BE2C (cell line): ENCODE measurements at places on chromosomes 5 and 9.

DNA sequence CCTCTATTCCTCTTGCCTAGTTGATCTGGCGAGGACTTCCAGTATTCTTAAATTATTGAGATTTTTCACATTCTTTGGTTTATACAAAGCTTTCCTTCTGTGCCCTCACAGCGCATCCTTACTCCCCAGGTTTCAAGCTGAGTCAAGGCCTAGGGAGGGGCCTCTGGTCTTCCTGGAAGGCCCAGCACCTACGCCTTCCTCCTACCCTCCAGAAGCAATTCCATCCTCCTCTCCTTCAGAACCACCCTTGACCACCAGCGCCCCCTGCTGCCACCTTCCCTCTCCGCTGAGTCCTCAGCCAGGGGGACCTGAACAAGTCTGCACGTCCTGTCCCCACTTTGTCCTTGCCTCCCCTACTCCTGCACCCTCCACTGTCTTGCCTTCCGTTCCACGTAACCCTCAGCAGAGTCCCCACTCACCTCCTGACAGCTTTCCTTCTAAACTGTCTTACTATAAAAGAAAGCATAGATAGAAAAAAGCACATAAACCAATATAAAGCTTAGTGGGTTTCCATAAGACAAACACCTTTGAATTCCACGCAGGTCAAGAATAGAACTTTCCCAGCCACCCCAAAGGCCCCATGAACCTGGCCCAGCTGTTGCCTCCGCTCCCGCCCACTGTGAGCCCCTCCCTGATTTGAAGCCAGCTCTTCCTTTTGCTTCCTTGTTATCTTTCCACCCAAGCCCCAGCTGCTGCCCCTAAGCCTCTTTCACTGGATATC, 63.0 kb upstream of the CTSL start:
- peak; percentile 90 for DNase-seq

DNA sequence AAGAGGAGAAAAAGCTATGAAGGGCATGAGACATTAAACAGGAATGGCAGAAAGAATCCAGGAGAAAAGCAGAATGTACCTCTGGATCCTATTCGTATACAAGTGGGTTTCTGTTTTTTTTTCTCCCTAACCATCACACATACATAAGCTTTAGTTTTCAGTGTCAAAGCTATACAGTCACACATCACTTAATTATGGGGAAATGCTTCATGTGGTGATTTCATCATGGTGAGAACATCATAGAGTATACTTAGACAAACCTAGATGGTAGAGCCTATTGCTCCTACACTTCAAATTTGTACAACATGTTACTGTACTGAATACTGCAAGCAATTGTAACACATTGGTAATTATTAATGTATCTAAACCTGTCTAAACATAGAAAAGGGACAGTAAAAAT, 290.6 kb downstream of the AOPEP start:
- DNase-seq: no peak

DNA sequence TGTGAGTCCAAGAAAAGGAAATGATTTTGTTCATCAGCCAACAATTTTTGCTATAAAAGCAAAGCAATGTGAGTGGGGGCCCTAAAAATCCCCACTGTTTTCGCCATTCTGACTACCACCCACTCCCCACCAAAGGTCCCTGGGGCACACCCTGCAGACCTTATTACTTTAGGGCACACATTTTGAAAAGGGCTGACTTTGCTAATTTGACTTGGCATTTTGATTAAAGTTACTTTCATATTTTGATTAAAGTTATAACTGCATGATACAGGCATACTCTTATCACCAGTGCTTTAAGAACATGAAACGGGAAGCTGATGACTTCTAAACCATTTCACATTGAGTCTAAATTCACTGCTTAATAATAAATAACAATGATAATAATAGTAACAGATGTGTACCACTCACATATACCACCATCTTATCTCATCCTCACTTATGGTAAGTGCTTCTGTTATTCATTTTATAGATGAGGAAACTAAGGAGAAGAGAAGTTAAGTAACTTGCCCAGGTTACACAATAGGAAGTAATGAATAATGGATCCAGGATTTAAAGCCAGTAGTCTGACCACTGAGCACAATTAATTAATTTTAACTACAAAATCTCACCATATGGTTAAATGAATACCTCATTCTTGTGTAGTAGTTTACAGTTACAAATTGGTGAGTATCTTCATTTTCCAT, 25.4 kb upstream of the NR3C1 start:
- DNase-seq: no peak

GRCh38 chr9:93172666-93173364, 11.1 kb upstream of the WNK2 start:
- no peak for DNase-seq

GRCh38 chr5:60856066-60856465, 12.0 kb upstream of the ELOVL7 start:
- no peak for DNase-seq

DNA sequence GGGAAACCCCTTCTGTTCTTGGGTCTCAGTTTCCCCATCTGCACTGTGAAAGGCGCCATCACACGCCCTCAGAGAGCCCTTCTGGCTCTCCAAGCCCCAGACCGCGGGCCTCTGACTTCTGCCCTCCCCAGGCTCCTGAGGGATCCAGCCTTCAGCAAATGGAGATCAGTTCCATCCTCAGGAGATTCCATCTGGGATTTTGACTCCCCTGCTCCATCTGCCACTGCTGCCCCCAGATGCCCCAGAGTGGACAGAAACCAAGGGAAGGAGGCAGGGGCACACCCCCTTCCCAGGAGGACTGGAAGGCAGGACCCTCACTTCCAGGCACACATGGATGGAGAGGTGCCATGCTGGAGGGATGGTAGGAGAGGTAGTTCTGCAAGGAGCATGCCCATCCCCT, 18.7 kb upstream of the RPS14 start:
- DNase-seq: no peak

DNA sequence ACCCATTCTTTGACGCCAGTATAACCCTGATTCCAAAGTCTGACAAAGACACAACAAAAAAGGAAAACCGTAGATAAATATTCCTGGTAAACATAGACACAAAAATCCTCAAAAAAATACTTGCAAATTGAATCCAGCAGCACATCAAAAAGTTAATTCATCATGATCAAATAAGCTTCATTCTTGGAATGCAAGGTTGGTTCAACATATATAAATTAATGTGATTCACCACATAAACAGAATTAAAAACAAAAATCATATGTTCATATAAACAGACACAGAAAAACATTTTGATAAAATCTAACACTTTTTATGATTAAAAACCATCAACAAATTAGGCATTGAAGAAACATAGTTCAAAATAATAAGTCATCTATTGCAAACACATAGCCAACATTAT, 324.2 kb upstream of the TRPC7 start:
- DNase-seq: no peak

- DNase-seq: no peak
Observed at GRCh38 chr5:154842689-154843530, 7.5 kb downstream of the FAXDC2 start.

DNA sequence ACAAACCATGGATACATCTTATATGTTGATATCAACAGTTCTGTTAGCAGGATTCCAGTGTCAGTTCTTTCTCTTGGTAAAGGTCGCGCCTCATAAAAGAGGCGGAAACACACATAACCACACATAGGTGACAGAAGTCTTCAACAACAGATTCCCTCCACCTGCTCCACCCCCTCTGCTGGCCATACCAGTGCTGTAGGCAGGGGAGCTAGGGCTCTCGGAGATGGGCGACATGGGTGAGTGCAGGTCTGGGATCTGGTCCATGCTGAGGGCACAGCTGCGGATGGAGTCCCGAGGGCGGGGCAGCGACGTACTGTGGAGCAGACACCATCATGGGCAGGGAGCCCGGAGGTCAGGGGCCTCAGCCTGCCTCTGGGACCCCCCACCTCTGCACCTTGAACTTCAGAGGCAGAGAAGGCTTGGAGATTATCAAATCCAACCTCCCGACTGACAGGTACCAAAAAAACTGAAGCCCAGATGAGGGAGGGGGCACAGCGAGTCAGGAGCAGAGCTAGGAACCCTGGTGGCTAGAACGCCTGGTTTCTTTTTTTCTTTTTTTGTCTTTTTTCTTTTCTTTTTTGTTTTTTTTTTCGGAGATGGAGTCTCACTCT, 12.0 kb upstream of the TOR2A start:
- DNase-seq: no peak
